ENCODE measurements at places on chromosomes 6 and 20.

- DNase-seq, result no peak
Observed at GRCh38 chr6:46917002-46917545, 4.7 kb downstream of the ADGRF5 start.

DNA sequence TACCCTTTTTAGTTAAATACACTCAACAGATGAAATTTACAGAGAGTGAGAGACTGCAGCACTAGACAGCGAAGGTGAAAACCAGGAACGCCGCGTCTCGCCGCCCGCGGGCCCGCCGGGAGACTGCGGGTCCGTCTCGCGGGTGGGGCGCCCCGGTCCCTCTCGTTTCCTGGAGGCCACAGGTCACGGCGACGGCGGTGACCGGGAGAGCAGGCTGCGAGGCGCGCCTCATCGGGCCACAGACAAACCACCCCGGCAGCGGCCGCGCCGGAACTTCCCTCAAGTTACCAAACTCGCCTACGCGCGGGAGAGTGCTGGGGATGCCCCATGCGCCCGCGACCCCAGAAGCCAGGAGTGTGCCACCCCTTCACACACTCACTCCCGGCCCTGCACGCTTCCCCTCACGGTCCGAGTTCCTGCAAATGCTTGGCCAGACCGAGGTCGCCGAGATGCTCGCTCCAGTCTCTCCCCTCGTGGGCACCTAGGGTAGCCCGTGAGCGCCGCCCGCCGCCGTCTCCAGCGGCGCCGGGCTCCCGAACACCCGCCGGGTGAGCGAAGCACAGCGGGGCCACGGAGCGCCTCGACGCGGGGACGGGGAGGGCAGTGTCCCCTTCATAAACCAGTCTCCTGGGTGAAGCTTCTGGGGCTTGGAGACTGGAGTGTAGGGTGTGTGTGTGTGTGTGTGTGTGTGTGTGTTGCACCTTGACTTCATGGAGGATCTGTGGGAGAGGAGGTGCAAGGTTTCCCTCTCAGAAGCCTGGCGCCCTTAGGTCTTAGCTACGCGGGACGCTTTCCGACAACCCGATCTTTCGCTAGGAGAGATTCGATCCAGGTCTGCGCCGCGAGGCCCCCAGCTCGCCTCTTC is 1.4 kb downstream of the BACH2 start:
- peak; percentile 34 for DNase-seq

DNA sequence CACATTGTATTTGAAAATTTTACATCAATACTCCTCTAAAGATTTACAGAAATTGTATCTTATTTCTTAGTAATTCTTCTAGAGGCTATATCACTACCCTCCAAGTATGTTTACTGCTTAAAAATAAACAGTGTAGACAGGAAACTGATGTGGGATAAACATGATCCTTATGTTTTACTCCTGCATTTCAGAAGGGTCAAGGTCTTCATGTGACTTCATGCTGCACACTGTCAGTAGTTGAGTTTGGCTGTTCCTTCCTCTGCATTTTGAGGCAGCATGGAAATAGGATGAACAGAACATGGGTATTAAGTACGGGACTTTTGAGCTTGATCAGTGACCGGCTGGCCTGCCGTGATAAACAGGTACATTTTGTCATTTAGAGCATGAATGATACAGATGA is 179.2 kb upstream of the FERMT1 start:
- no peak for DNase-seq

DNA sequence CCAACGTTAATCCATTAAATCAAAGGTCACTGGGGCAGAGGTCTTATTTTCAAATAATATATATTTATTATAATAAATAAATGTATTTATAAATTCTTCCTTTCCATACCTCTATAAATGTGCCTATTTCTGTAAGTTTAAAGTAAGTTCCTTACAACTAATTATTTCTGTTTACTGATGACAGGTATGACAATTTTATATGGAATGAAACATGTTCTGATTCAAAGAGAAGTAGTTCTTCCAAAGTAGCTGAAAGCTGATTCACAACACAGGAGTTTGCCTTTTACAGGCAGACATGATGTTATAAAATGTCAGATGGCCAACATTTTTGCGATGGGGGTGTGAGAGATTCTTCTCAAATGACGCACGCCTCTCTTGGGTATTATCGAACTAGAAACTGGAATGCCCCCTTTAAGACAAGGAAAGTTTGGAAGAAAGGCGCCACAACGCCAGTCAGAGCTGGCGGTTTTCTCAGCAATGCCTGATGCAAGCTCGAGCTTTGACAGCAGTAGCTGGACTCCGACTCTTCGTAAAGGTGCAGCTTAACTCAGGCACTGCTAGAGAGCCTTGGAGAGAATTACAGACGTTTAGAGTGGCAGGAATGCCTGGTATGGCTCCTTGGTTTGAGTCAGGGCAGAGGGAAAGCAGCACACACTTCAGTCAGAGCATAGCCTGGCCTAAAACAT is 92.1 kb downstream of the FOXC1 start:
- no peak for DNase-seq

DNA sequence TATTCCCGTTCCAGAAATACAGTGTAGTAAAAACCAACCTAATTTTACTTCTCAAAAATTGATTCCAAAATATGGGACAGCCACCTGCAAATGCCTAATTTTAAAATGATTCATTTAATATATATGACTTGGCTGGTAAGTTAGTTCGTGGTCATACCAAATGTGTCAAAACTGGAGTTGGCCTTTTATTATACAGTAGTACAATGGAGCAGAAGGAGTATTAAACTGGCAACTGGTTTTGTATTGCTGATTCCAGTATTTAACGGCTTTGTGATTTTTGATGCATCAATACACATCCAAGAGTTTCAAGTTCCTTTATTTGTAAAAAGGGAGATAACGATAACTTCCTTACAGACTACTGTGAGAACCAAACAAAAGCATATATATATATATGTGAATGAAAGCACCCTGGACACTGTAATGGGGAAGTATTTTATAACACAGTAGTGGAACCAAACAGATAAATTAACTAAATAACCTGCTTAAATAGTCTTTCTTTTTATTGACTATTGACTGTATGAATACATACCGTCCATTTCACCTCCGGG is 24.8 kb downstream of the SAMHD1 start:
- no peak for DNase-seq

- DNase-seq, result no peak
Observed at GRCh38 chr6:112033791-112034615, 19.9 kb upstream of the CCN6 start.

GRCh38 chr20:44436393-44436792 is 39.3 kb upstream of the TTPAL start:
- no peak for DNase-seq

DNA sequence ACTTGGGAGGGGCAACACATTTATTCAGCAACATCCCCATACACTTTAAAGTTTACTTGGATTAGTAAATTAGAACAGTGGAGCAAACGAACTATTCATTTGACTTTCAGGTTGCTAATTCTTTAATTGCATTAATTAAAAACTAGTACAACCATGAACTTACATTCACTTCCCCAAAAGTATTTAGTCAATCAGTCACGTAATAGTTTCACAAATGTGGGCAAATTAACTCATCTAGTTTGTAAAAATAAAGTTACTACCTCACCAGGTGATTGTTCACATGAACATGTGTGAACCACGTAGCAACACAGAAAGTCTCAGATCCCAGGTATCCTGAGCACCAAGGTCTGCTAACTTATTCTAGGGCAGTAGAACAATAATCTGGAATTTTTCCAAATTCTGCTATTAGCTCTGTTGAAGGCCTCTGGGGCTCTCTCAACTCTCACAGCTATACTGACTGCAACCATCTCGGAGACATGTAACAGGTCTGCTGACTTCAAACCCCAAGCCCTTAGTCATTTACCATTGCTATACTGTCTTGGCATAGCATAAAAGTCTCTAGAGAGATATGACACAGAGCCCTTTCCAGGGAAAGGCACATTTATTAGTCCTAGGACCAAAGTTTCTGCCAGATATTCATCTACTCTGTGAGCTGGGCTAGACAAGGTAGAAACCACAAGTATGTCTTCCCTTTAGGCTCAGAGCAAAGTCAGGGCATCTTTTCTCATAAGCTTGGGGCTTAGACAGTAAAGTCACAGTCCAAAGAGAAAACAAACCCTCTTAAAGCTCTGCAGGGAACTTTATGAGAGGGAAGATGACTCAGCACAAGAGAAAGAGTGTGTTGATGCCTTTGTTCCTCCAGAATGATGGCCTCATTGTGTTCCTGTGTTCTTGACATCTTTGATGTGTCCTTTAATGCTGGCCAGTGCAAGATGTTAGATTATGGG is 50.9 kb upstream of the CCDC28A start:
- no peak for DNase-seq

DNA sequence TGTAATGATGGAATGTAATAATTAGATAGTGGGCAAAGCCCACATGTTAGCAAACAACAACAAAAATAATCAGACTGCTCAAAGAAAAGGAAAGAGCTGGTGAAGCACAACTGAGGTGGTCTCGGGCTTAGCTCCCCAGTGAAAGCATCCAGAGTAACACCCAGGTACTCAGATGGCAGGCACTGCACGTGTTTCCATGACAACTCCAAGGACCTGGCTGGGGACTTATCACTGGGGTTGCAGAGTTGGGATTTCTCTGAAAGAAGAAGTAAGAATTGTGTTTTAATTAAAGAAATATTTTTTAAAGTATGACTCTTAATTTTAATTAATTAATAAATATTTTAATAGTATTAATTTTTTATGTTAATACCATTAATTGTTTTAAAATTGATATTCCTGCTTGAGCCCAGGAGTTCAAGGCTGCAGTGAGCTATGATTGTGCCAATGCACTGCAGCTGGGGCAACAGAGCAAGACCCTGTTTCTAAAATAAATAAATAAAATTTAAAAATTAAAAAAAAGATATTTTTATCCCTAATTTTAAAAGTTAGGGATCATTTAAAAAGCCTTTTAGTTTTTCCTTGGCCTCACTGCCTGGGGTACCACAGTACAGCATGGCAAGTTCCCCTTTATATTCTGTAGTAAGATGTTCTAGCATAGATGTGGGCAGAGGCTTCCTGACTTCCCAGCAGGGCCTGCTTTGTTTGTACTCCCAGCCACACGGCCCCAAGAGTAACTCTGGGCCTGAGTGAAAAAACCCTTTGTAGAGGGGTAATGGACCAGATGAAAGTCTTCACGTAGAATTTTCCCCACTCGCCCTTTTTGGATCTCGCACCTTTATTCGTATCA is 42.2 kb upstream of the UST start:
- no peak for DNase-seq

- DNase-seq, result no peak
Observed at GRCh38 chr6:111668410-111668809, 62.7 kb upstream of the TRAF3IP2 start.

DNA sequence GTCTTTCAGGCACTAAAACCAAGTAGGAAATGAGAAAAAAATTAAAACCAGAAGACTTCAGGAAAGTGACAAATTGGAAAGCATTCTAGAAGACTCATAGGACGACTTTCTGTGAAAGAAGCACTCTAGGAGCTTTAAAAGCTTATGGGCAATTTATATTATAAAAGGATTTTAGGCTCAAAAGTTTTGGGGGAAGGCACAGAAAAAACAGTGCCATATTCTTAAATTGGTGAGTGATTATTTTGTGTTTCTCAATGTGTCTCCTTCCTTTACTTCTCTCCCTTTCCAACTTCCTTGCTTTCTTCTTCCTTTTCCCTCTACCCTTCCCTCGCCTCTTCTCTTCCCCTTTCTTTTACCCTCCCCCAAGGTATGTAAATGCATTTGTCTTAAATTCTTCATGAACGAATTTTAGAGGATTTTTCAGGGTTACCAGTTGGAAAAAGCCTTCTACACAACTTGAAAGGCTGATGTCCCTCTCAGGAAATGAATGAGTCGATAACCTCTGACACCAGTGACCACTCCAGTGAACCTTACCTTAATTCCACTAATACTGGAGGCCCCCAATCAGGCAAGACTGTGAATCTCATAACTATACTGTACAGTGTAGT is 2.6 kb upstream of the LIN28B start:
- DNase-seq, result no peak

DNA sequence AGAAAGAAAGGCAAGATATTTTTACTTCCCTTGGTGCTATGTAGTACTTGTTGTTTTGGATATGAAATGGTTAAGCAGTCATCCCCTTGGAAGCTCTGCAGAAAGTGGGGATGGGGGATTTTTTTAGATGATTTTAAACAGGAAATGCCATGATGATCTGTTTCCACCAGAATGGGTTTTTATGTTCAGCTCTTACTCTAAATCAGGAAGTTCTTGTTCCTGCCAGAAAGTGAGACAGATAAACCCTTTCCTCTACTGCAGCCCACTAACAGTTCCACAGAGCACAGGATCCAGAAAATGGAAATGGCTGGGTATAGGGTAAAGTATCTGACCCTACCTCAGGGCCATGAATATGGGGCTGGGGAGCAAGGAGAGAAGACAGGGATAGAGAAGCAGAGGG is 32.1 kb upstream of the PPP1R3G start:
- no peak for DNase-seq

DNA sequence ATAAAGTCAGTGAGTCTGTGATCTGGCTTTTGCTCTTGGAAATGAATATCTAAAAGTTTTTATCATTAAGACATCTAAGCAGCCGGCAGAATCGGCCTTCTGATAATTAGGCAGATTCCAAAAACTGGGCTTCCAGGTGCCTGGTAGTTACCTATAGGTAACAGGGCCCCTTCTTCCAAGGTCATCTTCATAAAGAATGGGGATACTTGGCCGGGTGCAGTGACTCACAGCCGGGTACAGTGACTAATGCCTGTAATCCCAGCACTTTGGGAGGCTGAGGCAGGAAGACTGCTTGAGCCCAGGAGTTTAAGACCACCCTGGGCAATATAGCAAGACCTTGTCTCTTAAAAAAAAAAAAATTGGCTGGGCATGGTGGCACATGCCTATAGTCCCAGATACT is 12.9 kb upstream of the RBL1 start:
- no peak for DNase-seq

- DNase-seq, result no peak
Observed at GRCh38 chr20:50930976-50931305, 296 bp downstream of the ADNP start.

DNA sequence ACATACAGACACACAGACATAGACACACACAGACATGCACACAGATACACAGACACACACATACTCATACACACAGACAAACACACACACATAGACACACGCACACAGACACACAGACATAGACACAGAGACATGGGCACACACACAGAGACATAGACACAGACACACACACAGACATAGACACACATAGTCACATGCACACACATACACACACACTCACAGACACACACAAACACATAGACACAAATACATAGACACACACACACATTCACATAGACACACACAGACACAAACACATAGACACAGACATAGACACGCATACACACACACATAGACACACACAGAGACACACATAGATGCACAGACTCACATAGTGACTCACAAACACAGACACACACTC is 13.5 kb downstream of the FOXF2 start:
- no peak for DNase-seq

DNA sequence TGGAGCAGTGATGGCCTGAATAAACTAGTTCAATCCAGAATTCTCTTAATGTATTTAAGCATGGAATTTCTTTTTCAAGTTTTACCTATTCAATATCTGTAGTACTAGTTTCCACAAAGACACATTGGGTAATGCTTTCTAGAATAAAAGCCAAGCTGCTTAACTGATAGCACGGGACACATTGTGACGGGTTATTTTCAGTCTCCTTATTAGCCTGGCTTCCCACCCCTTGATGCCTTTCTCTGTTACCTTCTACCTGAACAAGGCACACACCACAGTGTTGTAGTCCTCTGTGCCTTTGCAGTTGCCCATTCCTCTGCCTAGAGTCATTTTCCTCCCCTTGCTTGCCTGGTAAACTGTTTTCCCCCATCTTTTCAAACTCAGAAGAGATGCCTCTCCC is 139.1 kb downstream of the HDGFL1 start:
- DNase-seq, result no peak

GRCh38 chr20:44733341-44734069 is 12.2 kb upstream of the KCNK15 start:
- DNase-seq, result peak; percentile 61
